ENCODE measurements at places on chromosomes 16 and 17. TPM values are rescaled to one million over a fixed set of nuclear protein-coding genes. Genes with fewer than 3 reads are reported as not detected.

Gene POLR2C
- 103 TPM for total RNA-seq

Gene OTOP3
- total RNA-seq = not detected

Gene KCNJ12
- total RNA-seq = 0.32 TPM

Gene ZP2
- not detected for total RNA-seq

Gene TMED6
- total RNA-seq = not detected

Gene NOG
- total RNA-seq = under 0.01 TPM

Gene MMP28
- total RNA-seq = 1.4 TPM

Gene MLYCD
- total RNA-seq = 3.3 TPM

Gene YBX2
- not detected for total RNA-seq

Gene HOXB1
- total RNA-seq = not detected

Gene TNRC6A
- total RNA-seq = 37.4 TPM

Gene VASN
- 98.9 TPM for total RNA-seq

Gene COL1A1
- 1,635 TPM for total RNA-seq

Gene ALOX15B
- not detected for total RNA-seq

Gene TP53TG3C
- total RNA-seq = not detected

Gene AANAT
- total RNA-seq = not detected

Gene AXIN2
- 4.2 TPM for total RNA-seq

Gene ATP2A1
- total RNA-seq = 0.16 TPM

Gene TBC1D26
- under 0.01 TPM for total RNA-seq

Gene IL17C
- not detected for total RNA-seq

Gene TMEM170A
- 8.5 TPM for total RNA-seq

Gene RASL10B
- total RNA-seq = 1.1 TPM

Gene OSGIN1
- 2.7 TPM for total RNA-seq

Gene KCNG4
- total RNA-seq = not detected

Gene SDR42E2
- total RNA-seq = under 0.01 TPM

Gene KRT40
- not detected for total RNA-seq

Gene TBC1D3H
- total RNA-seq = not detected

Gene CORO6
- 10.2 TPM for total RNA-seq

Gene CCL16
- total RNA-seq = not detected

Gene CA4
- total RNA-seq = not detected

Gene MT2A
- 117 TPM for total RNA-seq

Gene PMFBP1
- 0.32 TPM for total RNA-seq

Gene CBFA2T3
- total RNA-seq = not detected

Gene WDR45B
- 40.9 TPM for total RNA-seq

Gene SPN
- total RNA-seq = under 0.01 TPM

Gene NDUFB10
- 197 TPM for total RNA-seq

Gene FBXW10
- under 0.01 TPM for total RNA-seq

Gene POLG2
- 16.1 TPM for total RNA-seq

Gene PRDM7
- not detected for total RNA-seq

Gene SLC38A8
- total RNA-seq = not detected

Gene CHP2
- total RNA-seq = not detected

Gene SCGB1C2
- not detected for total RNA-seq

Gene RAPGEFL1
- 0.52 TPM for total RNA-seq

Gene SLFN11
- 35.1 TPM for total RNA-seq

Gene C17orf100
- 0.32 TPM for total RNA-seq

Gene GH1
- total RNA-seq = not detected

Gene TAC4
- not detected for total RNA-seq

Gene C16orf54
- total RNA-seq = not detected

Gene OTOA
- total RNA-seq = under 0.01 TPM

Gene EPOP
- 0.09 TPM for total RNA-seq

Gene ADAP2
- 1.3 TPM for total RNA-seq

Measured in bronchial smooth muscle cell (primary cell).